Glutamatergic neuron (in vitro differentiated cells): ENCODE measurements at places on chromosomes 7 and 10. TPM values are rescaled to one million over a fixed set of nuclear protein-coding genes. Genes with fewer than 3 reads are reported as not detected.
A peak's percentile ranks its signal among the peaks of the same experiment; 100 is the strongest.

DNA sequence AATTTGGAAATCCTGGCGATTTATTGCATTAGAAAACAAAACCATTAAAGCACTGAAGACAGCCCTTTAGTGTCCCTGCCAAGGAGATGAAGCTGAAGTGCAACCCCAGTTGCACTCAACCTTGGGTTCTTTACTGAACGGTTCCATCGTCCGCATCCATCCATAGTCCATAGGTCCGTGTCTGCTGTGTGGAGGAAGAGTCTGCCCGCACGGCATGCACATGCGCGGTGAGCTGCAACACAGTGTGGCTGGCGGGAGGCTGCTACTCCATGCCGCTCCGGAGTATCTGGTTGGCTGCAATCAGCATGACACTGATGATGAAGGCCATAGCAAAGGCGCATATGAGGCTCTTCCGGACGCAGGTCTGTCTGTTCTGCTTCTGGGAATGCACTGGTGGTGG, 624.6 kb downstream of the CALN1 start:
- DNase-seq: no peak
- H3K4me1 ChIP-seq: no peaks in the 10 kb centered on the region
- no peak overlapping the region for H3K27ac ChIP-seq

The CDC14C gene
- total RNA-seq: not detected

GRCh38 chr10:128556182-128557110, 430.2 kb upstream of the MKI67 start:
- no peak overlapping the region for H3K27ac ChIP-seq
- H3K27me3 ChIP-seq: no peaks in the 10 kb centered on the region
- peaks cover 20% of the 10 kb centered on the region for H3K36me3 ChIP-seq
- H3K4me1 ChIP-seq: peaks cover 8% of the 10 kb centered on the region

The COL26A1 gene
- total RNA-seq: 66.2 TPM

GRCh38 chr10:119500123-119500795, 42.3 kb downstream of the RGS10 start:
- peaks cover 14% of the 10 kb centered on the region for H3K4me1 ChIP-seq
- H3K4me3 ChIP-seq: no peak overlapping the region
- peak overlapping the region; percentile 50 for H3K27ac ChIP-seq
- peaks cover 14% of the 10 kb centered on the region for H3K27me3 ChIP-seq
- no peak for DNase-seq

DNA sequence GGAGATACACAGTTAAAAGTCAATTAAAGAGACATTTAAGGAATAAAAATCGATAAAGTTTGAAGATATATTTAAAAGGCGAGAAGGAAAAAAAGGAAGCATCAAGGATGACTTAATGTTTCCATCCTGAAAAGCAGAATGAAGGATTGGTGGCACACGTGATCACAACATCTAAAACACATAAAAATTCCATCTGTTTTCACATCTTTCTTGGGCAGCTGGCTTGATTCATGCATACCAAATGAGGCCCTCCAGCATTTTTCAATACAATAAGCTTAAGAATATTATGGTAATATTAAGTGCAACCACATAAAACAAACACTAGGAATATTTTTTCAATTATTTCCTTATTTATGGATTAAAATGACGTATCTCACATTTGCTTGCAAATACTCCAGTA, 112.6 kb downstream of the TPK1 start:
- no peak overlapping the region for H3K4me3 ChIP-seq
- H3K27ac ChIP-seq: no peak overlapping the region
- DNase-seq: no peak
- H3K27me3 ChIP-seq: peaks cover 1% of the 10 kb centered on the region

DNA sequence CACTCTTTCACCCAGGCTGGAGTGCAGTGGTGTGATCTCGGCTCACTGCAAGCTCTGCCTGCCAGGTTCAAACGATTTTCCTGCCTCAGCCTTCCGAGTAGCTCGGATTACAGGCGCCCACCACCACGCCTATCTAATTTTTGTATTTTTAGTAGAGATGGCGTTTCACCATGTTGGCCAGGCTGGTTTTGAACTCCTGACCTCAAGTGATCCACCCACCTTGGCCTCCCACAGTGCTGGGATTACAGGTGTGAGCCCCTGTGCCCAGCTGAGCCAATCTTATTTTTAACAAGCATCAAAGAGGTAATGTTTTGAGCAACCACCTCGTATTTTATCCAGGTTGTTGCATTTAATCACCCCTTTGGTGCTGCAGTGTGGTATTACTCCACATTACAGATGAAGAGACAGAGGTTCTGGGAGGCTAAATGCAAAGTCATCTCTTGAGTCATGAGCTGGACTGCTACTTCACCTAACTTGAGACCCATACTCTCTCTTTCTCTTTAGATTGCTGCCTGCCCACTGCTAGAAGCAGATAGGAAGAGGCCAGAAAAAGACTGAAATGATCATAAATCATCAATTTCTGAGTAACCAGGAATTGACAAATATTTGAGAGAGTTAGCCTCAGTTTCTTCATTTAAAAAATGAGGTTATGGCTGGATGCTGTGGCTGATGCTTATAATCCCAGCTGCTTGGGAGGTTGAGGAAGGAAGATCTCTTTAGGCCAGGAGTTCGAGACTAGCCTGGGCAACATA, 116.2 kb downstream of the CAMK1D start:
- peaks cover 34% of the 10 kb centered on the region for H3K4me1 ChIP-seq
- no peak overlapping the region for H3K4me3 ChIP-seq
- peak overlapping the region; percentile 99 for H3K27ac ChIP-seq
- DNase-seq: no peak
- H3K36me3 ChIP-seq: no peaks in the 10 kb centered on the region

DNA sequence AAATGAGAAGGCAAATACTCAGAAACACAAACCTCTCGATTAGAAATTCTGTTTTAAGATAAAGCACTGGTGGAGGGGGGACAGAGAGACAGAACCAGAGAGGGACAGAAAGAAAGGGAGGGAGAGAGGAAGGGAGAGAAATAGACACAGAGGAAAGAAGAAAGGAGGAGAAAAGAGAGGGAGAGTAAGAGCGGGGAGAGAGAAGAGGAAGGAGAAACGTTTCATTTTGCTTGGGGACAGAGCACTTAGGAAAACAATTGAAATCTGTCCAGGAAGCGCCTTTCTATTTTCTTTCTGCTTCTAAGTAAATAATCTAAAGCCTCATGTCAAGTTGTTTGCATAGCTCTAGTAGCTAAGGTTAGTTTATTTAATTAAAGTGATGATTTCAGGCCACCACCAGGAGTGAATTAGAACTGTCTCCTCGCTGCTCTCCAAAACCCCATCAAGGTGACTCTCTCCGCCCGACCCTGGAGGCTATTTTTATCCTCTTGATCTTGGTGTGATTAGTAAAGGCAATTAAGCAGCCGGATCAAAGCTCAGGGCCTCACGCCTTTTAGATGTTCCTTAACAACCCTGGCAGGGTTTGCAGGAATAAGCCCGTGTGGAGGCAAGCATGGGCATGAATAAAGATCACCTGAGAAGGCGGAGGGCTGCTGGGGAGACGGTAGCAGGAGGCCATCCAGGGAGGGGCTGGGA, 73.4 kb upstream of the INSIG1 start:
- DNase-seq: no peak
- peaks cover 14% of the 10 kb centered on the region for H3K27me3 ChIP-seq
- peaks cover 15% of the 10 kb centered on the region for H3K4me1 ChIP-seq
- no peak overlapping the region for H3K4me3 ChIP-seq

The BMPR1A gene
- 27.7 TPM for total RNA-seq

The TRIM50 gene
- not detected for total RNA-seq

- no peaks in the 10 kb centered on the region for H3K36me3 ChIP-seq
- no peaks in the 10 kb centered on the region for H3K27me3 ChIP-seq
- no peak for DNase-seq
- no peak overlapping the region for H3K27ac ChIP-seq
- peaks cover 6% of the 10 kb centered on the region for H3K4me1 ChIP-seq
- H3K4me3 ChIP-seq: no peak overlapping the region
Measured at GRCh38 chr10:85319826-85320225, 991.4 kb downstream of the CCSER2 start.

- no peaks in the 10 kb centered on the region for H3K4me1 ChIP-seq
- H3K36me3 ChIP-seq: no peaks in the 10 kb centered on the region
- DNase-seq: no peak
- no peaks in the 10 kb centered on the region for H3K27me3 ChIP-seq
Measured at GRCh38 chr10:26025523-26025922, 91.5 kb downstream of the MYO3A start.

The CALML5 gene
- not detected for total RNA-seq

The CPED1 gene
- not detected for total RNA-seq

- peaks cover 5% of the 10 kb centered on the region for H3K27me3 ChIP-seq
- DNase-seq: peak; percentile 53
- H3K4me3 ChIP-seq: no peak overlapping the region
- peaks cover 14% of the 10 kb centered on the region for H3K4me1 ChIP-seq
- peaks cover 9% of the 10 kb centered on the region for H3K36me3 ChIP-seq
Measured at GRCh38 chr10:14056610-14057332, 274.0 kb downstream of the FRMD4A start.

GRCh38 chr7:31067491-31067890, 15.4 kb downstream of the ADCYAP1R1 start:
- peaks cover 3% of the 10 kb centered on the region for H3K27me3 ChIP-seq
- no peaks in the 10 kb centered on the region for H3K4me1 ChIP-seq
- no peak for DNase-seq
- H3K27ac ChIP-seq: no peak overlapping the region

The TRIM73 gene
- total RNA-seq: 11.2 TPM

GRCh38 chr7:84985073-84985784, 201.6 kb downstream of the SEMA3D start:
- H3K4me1 ChIP-seq: no peaks in the 10 kb centered on the region
- H3K36me3 ChIP-seq: no peaks in the 10 kb centered on the region
- no peak for DNase-seq

The NCF1 gene
- 0.54 TPM for total RNA-seq

The ZNF804B gene
- total RNA-seq: 0.10 TPM

The ZC3HAV1L gene
- 5.8 TPM for total RNA-seq

GRCh38 chr10:14379556-14380280, 49.0 kb upstream of the FRMD4A start:
- H3K27ac ChIP-seq: no peak overlapping the region
- no peaks in the 10 kb centered on the region for H3K4me1 ChIP-seq
- H3K36me3 ChIP-seq: no peaks in the 10 kb centered on the region
- no peak overlapping the region for H3K4me3 ChIP-seq
- no peaks in the 10 kb centered on the region for H3K27me3 ChIP-seq

DNA sequence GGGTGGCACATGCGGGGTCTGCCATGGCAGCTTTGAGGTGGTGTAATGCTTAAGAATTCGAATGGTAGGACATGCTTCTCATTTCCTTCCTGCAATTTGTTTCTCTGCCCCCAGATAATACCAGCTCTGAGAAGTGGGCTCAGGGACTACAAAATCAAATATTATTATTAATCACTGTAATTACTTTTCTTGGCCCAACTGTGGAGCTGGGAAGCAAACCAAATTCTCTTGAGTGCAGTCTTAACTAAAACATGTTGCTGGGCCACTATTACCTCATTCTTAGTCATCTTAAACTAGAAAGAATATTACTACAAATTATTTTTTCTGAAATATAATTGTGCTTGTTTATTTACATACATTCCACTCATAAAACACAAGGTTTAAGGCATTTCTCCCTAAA, 566.7 kb upstream of the NRP1 start:
- no peaks in the 10 kb centered on the region for H3K4me1 ChIP-seq
- H3K27me3 ChIP-seq: peaks cover 4% of the 10 kb centered on the region
- no peak overlapping the region for H3K4me3 ChIP-seq
- no peak overlapping the region for H3K27ac ChIP-seq
- H3K36me3 ChIP-seq: no peaks in the 10 kb centered on the region

- no peak overlapping the region for H3K4me3 ChIP-seq
- peaks cover 3% of the 10 kb centered on the region for H3K27me3 ChIP-seq
- DNase-seq: no peak
- H3K27ac ChIP-seq: no peak overlapping the region
Measured at GRCh38 chr7:25963733-25964132, 188.3 kb upstream of the NFE2L3 start.

DNA sequence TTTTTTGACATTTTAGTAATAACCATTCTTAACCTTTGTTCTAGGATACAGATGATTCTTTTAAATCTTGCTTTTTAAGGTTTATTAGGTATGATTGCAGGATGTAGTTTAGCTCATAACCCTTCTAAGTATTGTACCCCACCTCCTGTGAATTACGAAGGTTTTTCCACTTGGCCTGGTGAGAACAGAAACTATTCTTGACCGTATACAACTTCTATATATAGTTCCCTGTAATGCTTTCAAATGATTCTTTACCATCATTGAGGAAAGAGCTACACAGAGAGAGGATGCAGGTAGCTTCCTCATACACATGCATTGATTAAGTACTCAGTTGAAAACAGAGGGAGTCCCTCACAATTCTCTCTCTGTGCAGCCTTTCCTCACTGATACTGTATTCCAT, 86.3 kb downstream of the PALS2 start:
- no peak for DNase-seq
- H3K27me3 ChIP-seq: peaks cover 2% of the 10 kb centered on the region
- H3K4me3 ChIP-seq: no peak overlapping the region
- H3K27ac ChIP-seq: no peak overlapping the region
- H3K36me3 ChIP-seq: no peaks in the 10 kb centered on the region

GRCh38 chr7:36684954-36685353, 39.3 kb downstream of the AOAH start:
- H3K36me3 ChIP-seq: no peaks in the 10 kb centered on the region
- H3K4me1 ChIP-seq: peaks cover 8% of the 10 kb centered on the region
- no peak overlapping the region for H3K27ac ChIP-seq
- no peaks in the 10 kb centered on the region for H3K27me3 ChIP-seq

DNA sequence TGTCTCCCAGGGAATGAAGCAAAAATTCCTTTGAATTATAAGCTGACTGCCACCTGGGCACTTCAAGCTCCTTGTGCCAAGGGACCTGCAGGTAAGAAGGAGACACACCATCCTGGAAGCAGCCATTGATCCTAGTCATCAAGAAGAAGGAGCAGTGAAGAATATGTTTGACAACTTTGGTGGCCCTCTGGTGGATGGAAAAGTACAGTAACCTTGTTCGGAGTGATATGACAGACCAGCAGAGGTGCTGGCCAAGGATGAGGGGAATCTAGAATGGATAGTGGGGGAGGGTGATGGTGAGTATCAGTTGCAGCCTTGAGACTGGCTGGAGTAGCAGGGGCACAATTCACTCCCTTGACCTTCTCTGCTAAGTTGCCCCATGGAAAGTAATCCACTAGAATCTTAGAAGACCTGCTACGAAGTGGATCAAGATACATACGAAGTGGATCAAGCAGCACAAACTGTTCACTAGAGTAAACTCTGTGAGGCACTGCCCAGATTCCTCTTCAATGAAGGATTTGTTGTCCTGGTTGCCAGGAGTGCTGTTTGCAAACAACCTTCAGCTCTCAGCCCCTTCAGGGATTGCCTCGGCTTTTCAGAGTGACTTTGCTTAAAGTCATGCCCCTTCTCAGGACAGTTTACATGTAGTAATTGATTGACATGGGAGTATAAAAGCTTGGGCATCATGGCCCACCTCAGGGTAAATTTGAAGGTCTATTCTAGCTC, 44.8 kb upstream of the ORC5 start:
- no peak for DNase-seq
- H3K27ac ChIP-seq: no peak overlapping the region
- no peaks in the 10 kb centered on the region for H3K36me3 ChIP-seq
- no peak overlapping the region for H3K4me3 ChIP-seq

The STEAP4 gene
- total RNA-seq: not detected

DNA sequence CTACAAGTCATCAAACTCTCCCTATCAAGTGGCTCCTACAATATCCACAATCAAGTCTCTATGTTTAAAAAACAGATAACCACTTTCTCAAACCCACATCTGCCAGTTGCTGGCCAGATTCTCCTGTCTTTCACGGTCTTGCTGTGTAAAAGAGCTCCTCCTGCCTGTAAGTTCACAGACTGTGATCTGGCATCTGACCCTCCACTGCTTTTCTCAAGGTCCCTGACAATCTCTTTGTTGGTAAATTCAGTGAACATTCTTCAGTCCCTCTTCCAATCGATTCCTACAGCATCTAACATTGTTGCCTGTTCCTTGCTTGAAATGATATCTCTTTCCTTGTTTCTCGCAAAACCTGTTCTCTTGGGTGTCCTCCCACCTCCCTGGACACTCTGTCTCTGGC, 18.5 kb upstream of the LMOD2 start:
- peaks cover 10% of the 10 kb centered on the region for H3K4me1 ChIP-seq
- no peak overlapping the region for H3K4me3 ChIP-seq
- no peaks in the 10 kb centered on the region for H3K27me3 ChIP-seq
